Thoracic aorta (tissue), 2 donors: ENCODE measurements at places on chromosomes 1 and 21.

DNA sequence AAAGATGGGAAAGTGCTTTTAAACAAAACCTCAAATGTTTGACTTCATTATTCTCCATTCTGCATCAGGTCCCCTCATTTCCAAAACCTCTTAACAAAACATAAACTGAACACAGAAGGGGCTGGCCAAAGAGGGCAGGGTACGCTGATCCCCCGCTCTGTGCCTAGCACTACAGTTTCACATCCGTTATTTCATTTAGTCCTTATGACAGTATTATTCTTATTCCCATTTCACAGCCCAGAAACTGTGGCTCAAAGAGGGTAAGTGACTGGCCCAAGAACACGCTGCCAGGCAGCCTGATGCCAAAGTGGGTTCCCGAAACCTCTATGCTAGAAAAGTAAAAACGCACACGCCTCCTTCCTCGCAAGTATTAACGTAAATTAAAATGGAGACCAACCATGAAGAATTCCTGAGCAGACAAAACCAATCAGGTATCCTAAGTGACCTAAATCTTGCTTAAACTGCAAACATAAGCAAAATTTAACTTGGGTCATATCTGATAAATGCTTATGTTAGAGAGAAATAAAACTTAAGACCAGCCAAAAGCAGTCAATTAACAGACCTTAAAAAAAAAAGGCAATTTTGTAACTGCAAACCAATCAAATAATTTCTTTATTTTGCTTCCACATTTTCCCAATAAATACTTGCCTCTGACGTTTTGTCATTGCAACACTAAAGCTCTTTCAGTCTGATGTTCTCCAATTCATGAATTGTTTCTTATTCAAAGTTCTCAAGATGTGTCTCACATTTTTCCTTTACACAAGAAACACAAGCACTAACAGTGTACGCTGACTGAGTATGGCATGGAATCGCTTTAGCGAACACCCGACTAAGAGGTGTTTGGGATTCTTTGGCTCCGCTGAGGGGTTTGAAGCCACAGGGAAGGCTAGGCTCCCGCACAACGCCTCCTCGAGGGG, 653 bp downstream of the CASP9 start:
- DNase-seq = no peak

DNA sequence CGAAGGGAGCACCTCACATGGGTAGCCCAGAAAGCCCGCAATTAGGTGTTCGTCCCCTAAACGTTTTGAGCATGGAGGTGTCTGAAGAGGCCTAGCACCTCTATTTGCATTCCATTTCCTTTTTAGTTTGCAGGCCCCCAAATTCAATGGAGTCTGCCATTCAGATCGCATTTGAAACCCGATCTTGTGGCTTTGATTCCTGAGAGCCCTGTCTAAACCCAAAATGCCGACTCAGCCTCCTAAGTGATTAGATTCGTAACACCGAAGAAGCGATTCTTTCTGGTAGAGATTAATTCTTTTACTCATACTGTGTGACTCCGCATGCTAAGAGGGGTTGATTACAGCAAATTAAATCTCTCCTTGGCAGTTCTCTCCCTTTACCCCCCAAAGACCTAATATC, 415.2 kb upstream of the KAZN start:
- no peak for DNase-seq

DNA sequence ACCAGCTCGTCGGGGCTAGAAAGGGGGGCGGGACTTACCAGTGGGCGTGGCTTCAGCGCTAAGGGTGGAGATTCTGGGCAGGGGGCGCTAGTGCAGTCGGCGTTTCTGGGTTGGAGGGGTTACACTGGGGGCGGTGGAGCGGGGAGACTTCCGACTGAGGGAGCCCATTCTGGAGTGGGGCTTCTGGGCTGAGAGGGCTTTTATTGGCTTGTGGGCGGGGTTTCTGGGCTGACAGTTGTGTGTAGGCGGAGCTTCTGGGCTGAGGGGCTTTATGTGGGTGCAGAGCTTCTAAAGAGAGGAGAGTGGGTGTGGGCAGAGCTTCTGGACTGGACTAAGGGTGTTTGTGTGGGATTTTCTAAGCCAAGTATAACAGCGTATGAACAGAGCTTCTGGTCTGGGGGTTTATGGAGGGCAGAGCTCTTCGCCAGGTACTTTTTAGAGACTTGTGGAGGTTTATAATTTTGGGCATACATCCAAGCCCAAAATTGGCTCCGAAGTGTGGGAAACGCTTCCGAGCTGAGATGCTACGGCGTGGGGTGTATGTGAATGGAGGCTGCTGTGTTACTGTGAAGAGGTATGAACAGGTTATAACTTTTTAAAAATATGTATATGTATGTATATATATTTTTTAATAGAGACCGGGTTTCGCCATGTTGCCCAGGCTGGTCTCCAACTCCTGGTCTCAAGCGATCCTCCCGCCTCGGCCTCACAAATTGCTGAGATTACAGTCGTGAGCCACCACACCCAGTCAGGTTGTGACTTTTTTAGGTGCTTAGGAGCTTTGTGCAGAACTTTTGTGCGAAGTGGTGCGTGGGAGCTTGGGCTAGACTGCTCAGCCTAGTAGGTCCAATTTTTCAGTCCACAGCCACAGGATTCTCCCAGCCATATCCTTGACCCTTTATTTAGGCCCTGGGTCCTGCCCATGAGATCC, 825 bp downstream of the TMEM39B start:
- DNase-seq = no peak

- no peak for DNase-seq
These were observed 367.7 kb downstream of the PRDM2 start for GRCh38 chr1:14067711-14068110.

DNA sequence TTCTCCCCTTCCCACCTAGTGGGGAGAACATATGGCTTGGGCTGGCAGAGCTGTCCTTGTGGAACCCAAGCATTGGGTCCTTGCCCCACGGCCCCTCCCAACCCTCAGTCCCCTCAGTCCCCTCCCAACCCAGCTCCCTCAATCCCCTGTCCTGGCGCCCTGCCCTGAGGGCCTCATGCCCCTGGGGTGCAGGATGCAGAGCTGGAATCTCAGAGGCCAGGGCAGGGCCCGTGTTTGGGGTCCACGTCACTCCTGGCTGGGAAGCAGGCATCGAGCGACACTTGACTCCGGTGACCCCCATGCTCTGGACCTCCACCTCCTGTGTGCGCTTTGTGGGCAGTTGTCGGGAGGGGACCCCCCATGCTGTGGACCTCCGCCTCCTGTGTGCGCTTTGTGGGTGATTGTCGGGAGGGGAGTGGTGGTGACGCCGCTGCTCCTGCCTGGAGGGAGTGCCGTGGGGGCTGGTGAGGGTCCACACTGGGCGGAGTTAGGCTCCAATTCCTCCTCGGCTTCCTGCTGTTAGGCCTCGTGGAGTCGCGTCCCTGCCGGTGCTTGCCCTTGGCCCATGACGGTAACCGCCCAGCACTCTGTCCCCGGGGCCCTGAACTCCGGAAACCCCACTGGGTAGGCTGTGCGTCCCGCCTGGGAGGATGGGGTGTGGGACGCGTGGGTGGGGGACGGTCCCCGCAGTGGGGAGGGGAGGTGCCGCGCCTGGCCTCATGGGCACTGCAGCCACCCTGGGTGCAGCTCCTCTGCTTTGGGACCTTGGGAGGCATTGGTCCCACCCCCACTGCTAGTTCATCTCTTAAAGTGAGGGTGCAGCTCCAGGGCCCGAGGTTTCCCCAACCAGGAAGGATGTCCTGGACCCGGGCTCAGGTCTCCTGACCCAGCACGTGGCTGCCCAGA, 31.2 kb downstream of the SLX9 start:
- DNase-seq = no peak

DNA sequence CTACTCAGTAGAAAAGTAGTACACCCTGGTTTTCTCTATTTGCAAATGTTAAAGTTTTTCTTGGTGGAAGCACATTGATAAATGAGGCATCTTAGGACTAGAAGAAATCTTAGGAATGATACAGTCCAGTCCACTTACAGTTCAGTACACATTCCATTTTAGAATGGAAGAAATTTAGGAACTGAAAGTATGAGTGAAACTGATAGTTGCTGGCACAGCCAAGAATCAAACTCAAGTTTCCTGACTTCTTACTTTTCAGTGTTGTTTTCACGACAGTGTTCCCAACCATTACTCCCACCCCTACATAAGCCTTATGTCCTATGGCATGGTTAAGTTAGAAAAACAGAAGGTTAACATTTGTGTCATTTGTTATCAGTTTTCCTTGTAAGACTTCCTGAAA, 258.5 kb downstream of the BACH1 start:
- no peak for DNase-seq

DNA sequence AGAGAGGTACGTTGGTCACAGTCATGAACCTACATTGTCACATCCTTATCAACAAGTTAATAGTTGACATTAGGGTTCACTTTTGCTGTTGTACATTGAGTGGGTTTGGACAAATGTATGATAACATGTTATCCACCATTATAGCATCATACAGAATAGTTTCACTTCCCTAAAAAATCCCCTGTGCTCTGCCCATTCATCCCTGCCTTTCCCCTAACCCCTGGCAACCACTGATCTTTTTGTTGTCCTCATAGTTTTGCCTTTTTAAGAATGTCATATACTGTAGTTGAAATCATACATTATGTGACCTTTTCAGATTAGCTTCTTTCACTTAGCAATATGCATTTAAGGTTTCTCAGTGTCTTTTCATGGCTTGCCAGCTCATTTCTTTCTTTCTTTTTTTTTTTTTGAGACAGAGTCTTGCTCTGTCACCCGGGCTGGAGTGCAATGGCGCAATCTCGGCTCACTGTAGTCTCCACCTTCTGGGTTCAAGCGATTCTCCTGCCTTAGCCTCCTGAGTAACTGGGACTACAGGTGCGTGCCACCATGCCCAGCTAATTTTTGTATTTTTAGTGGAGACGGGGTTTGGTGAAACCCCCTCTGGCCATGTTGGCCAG, 50.6 kb downstream of the UCK2 start:
- DNase-seq = no peak

DNA sequence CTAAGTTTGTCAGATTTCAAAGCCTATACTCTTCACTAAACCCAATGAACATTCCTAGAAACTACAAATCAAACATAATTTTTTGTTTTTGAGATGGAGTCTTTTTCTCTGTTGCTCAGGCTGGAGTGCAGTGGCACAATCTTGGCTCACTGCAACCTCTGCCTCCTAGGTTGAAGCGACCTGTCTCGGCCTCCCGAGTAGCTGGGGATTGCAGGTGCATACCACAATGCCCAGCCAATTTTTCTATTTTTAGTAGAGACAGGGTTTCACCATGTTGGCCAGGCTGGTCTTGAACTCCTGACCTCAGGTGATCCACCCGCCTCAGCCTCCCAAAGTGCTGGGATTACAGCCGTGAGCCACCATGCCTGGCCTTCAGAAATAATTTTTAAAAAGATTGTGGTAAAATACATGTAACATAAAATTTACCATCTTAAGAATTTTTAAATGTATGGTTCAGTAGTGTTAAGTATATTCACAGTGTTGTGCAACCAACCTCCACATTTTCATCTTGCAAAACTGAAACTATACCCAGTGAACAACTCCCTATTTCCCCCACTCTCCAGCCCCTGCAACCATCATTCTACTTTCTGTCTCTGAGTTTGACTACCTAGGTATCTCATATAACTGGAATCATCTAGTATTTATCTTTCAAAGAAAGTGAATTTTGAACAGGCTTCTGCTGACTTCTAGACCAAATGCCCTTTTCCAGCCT, 2.7 kb upstream of the CFAP141 start:
- no peak for DNase-seq

DNA sequence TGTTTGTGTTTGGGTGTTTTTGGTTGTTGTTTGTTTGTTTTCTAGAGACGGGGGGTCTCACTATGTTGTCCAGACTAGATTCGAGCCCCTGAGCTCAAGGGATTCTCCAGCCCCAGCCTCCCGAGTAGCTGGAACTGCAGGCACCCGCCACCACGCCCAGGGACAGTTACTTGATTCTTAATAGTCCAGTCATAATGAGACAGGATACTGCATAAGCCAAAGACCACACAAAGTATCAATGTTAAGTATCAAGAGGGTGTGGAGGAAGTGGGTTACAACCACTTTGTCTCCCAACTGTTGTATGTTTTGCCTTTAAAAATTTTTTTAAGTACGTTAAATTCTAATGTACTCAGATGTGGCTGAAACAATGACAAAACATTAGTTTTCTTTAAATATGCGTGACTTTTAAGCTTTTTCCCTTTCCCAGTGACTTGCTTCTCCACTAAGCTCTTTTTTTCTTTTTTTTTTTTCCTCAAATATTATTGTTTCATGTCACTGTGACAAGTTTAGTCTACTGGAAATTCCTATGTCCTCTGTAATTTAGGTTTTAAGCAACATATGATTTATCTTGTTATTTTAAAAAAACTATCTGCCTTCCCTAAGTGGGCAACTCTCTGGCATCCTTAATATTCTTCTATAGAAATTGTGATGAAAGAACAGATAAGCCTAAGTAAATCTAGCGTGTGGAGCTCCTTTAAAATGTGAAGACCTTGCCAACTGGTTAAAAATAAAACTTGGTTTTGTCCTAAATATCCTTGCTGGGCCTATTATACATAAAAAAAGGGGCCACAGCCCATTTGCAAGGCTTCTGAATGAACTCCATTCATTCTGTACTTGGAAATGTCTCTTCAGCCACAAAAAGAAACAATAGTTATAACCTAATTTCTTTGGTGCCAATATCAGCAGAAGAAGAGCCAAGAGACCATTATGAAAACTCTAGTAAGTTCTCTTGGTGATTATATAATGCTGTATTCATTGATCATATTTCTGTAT, 56.2 kb upstream of the DPH5 start:
- no peak for DNase-seq

DNA sequence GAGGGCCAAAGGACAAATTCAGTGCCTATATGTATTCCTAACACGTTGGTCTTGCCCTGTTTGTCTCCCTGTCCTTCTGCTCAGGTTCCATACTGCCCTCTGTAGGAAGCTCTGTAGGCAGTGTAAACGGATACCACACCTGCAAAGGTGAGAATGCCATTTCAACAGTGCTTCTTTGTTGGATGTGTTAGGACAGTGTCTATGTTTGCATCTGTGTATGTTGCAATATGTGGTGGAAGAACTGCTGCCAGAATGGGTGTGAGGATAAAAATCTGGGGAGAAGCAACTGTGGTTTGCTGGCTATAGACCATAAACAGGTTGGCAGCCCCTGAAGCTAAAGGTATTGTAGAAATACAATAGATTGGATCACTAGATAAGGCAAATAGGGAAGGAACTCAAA, 113.1 kb upstream of the BMP8A start:
- DNase-seq = no peak

DNA sequence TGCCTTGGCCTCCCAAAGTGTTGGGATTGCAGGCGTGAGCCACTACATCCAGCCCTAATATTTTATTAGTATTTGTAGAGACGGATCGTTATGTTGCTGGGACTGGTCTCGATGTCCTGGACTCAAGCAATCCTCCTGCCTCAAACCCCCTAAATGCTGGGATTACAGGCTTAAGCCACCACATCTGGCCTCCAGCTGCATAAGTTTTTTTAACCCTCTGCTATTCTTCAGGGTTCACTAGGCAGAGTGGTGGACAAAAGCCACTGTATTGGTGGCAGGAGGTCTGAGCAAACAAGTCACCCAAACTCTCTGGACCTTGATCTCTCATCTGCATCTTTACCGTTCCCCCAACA, 10.1 kb upstream of the CLIC4 start:
- DNase-seq = no peak

- no peak for DNase-seq
These were observed 341.3 kb upstream of the TMPRSS15 start for GRCh38 chr21:18744840-18745239.
